ENCODE measurements at places on chromosomes 5 and 9.
A peak's percentile ranks its signal among the peaks of the same experiment; 100 is the strongest.

DNA sequence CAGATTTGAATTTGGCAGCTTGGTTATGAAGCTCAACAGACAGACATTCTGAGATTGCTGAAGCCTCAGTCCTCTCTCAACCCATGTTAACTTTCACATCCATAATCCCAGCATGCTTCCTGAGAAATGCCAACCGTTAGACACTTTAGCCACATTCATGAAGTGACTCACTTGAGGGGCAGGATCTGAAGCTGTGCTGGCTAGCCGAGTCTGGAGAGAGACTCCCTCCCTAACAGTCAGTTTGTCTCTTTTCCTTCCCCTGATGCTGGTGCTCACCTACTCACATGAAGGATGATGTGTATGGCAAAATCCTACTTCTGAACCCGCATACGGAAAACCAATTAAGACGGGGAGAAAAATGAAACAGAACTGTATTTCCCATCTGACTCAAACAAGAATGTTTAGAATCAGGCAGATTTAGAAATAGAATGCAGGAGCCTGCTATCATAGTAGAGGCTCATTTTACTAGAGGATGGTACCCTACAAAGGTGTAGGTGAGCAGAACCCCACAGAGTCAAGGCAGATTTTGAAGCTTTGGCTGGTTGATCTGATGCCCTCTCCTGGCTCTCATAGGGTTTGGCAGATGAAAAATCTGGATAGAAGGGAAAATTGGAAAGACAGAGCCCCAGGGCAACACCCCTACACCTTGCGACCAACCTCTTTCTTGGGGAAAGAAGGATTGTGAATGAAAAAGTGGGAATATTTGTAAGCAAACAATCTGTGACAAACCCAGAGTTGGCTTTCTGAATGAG lies 150.9 kb upstream of the LHFPL2 start:
- DNase-seq: no peak

DNA sequence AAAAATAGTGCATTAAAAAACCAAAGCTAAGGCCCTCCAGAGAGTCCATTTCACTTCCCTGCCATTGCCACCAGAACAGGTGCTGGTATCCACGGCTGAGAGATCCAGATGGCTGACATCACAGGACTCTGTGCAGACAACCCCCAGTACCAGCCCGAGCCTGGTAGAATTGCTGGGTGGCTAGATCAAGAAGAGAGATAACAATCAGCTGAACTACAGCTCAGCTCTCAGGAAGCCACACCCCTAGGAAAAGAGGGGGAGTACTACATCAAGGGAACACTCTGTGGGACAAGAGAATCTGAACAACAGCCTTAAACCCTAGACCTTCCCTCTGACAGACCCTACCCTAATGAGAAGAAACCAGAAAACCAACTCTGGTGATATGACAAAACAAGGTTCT lies 73.8 kb upstream of the SLIT3 start:
- DNase-seq: no peak

GRCh38 chr5:161085056-161085455 lies 233.0 kb upstream of the ATP10B start:
- no peak for DNase-seq

DNA sequence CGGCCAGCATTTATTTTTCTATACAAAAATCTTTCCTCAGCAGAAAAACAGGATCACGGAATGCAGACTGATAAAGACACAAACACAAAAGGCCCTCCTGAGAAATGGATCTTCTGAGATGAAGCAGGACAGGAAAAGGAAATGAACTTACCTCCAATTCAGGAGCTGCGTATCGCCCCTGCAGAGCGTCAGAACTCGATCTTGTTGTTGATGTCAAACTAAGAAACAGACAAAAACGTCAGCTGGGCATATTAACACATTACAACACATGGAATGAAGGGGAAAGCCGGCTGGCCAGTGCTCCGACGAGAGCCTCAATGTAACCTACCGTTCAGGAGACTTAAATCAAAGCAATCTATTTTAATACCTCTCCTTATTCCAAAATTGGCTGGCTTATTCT lies 105.1 kb downstream of the SERINC5 start:
- DNase-seq: no peak

DNA sequence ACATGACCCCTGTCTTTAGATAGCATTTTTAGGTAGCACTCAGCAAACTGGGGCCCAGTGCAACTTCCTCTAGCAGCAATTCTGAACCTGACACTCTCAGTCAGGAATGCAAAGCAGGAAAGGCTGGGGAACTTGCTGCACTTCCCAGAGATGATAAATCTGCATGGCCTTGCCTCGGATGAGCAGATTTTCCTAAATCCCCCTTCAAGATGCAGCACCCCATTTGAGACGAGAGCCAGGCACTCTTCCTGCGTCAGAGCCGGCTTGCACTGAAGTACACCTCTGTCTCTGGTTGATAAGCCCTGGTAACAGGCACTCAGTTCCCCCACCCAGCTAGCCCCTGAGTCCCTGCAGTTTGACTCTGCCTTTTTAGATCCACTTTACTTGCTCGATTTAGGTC lies 296.7 kb upstream of the PANK3 start:
- no peak for DNase-seq

- no peak for DNase-seq
Observed at GRCh38 chr9:133127340-133127981, 6.4 kb upstream of the RALGDS start.

GRCh38 chr9:90024823-90025222 lies 420.0 kb downstream of the GADD45G start:
- no peak for DNase-seq

GRCh38 chr5:128613128-128613527 lies 75.1 kb upstream of the FBN2 start:
- no peak for DNase-seq

- DNase-seq: no peak
Observed at GRCh38 chr5:163622799-163623198, 117.4 kb downstream of the MAT2B start.

- DNase-seq: no peak
Observed at GRCh38 chr9:81132318-81132717, 557.0 kb downstream of the TLE1 start.

GRCh38 chr9:135520916-135521607 lies at the start of gene LCN1:
LCN1 (plus strand) TSS chr9:135521440; CDS start chr9:135521498, 58 bp downstream.
- no peak for DNase-seq

- DNase-seq: no peak
Observed at GRCh38 chr5:59789894-59790293, 103.6 kb downstream of the PDE4D start.

DNA sequence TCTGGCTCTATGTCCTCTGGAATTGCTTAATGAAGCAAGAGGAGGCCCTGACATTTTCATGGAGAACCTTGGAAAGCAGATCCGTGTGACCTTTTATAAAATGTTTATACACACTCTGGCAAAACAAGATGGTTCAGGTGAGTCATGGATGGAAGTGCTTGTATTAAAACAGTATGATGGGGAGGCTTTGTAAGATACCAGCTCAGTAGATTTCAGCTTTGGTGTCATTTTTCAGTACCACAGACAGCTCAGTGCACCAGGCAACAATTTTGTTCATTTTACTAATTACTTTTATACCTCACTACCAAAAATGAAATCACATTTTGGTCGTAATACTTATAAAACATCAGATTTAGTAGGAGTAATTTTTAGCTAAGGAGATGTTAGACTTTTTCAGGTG lies 5.2 kb downstream of the KCNN2 start:
- no peak for DNase-seq

- DNase-seq: peak; percentile 8
Observed at GRCh38 chr5:78985725-78986223, 664 bp upstream of the ARSB start.

DNA sequence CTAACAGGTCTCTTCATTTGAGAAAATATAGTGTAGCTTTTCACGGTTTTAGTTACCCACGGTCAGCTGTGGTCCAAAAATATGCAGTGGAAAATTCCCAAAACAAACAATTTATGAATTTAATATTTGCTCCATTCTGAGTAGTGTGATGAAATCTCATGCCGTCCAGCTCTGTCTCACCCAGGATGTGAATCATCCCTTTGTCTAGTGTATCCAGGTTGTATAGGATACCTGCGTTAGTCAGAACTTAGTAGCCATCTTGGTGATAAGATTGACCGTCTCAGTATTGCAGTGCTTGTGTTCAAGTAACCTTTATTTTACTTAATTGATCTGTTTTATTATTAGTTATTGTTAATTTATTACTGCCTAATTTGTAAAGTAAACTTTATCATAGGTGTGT lies 41.1 kb downstream of the NDUFS4 start:
- no peak for DNase-seq

DNA sequence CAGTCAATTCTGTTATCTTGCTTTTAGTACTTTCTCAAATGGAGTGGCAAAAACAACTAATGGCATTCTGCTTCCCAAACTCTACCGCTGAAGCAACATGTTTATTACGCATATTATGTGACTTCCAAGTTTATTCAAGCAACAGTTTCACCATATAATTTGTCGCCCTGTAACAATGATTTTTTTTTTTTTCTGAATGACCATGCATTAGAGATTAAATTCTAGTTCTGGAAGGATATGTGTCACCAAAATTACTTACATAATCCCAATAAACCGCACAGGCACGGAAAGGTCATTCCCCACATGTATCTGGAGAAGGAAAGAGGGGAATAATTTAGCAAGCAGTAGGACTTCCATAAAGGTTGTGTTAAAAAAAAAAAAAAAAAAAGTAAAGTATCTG lies 691.8 kb downstream of the DNAH5 start:
- DNase-seq: no peak

DNA sequence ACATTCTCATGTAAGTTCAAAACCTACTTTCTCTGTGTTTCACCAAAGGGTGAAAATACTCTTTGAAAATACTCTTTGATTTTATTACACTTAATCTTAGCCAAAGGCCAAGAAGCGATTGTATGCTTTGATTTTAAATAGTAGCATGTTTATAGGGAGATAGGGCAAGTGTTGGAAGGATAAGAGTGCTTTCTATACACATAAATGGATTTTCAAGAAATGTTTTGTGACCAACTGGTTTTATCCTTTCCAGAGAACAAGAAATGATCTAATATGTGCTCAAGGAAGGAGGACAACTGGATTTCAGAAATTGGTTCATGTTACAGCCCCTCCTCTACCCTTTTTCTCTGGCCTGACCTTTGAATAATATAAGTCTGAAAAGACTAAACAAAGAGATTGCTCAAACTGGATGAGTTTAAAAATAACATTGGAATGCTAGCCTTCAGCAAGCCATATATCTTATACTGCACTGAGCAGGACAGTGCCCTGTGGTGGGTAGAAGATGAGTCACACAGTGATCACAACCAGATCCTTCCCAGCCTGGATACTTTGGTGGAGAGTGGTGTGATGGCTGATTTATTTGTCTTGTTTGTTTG lies 13.1 kb downstream of the PALM2AKAP2 start:
- DNase-seq: peak; percentile 97

GRCh38 chr9:76743931-76744330 lies 20.3 kb upstream of the PCA3 start:
- DNase-seq: no peak

DNA sequence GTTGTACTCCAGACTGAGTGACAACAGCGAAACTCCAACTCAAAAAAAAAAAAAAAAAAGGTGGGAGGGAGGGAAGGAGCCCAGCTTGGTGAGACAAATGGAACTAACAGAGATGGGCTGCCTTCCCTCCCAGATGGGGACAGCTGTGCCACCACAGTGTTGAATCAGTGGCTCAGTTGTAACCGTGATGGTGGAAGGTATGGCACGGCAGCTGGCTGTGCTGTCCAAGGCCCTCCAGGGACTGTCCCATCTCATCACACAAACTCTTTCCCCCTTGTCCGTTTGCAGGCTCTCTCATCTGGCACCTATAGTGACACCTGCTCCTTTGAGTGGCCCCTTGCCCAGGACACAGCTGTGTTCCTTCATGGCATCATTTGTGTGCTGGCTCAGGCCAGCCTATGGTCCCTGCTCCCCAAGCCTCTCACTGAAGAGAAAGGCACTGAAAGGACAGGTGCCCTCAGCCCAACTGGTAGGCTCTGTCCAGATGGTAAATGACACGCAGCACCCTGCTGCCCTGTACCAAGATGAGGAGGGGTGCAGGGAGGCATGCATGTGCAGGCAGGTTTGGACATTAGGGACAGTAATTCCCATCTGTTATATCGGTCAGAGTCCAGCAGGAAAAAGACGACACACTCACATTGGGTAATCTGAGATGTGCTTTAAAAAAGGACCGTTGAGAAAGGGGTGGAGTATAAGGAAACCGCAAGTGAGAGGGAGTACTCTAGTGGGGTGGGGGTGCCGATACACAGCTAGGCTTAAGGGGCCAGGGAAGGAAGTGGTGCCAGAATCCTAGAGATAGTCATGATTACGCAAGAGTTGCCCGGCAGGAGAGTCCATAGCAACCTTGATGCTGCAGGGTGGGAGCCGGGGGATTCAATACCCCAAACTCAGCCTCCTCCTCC lies 4.3 kb downstream of the SMIM33 start:
- DNase-seq: no peak

GRCh38 chr5:1300581-1301083 lies 5.8 kb upstream of the TERT start:
- no peak for DNase-seq

- no peak for DNase-seq
Observed at GRCh38 chr9:133359399-133360175, 3.2 kb downstream of the SURF2 start.

DNA sequence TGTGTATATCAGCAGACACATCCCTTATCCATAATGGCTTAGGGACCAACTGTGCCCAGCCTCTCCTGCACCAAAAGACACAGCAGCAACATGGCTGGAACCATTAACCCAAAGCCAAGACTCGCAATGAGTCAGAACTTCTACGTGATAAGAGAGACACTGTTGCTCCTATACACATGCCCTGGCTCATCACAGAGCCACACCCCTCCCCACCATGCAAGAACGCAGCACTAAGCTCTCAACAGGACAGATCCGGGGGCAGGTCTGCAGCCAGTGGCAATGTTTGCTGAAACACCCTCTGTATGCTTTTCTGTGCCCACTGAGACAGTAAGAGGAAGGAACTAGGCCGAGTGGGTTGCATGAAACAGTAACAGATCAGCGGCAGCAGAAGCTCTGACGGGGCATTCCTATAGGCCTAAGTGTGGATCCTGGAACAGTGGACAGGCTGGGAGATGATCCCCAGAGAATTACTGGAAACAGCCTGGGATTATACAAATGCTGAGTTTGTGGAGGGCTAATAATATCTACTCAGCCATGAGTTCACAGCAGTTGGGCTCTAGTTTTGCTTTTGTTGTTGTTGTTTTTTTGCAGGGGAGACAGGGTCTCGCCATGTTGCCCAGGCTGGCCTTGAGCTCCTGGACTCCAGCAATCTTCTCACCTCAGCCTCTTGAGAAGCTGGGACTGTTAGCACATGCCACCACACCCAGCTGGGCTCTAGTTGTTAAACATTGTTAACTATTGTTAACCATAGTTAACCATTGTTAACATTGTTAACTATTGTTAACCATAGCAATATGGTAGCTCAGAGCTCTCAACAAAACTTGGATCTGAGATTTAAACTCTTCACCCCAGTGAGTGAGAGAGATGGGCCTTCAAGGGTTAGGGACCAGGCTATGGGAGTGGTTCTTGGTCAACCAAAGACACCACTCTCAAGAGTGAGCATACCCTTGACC lies 41.0 kb downstream of the B4GALT1 start:
- DNase-seq: peak; percentile 32

- no peak for DNase-seq
Observed at GRCh38 chr5:59562756-59563389, 330.7 kb downstream of the PDE4D start.

DNA sequence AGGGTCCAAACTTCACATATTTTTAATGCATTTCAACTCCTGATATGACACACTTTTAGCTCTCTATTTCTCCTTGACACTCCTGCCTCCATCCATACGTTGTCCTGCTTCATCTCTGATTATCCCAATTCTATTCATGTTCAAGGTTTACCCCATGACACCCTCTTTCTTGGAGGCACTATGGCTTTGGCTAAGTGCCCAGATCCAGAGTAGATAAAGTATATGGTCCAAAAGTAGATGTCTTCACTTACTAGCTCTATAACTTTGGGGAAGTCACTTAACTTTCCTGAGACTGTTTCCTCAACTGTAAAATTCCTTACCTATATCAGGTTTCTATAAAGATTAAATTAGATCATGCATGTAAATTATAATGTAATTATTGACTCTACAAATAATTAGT lies 36.1 kb downstream of the SLC22A5 start:
- DNase-seq: no peak
